ENCODE measurements at places on chromosomes 1 and 21.

DNA sequence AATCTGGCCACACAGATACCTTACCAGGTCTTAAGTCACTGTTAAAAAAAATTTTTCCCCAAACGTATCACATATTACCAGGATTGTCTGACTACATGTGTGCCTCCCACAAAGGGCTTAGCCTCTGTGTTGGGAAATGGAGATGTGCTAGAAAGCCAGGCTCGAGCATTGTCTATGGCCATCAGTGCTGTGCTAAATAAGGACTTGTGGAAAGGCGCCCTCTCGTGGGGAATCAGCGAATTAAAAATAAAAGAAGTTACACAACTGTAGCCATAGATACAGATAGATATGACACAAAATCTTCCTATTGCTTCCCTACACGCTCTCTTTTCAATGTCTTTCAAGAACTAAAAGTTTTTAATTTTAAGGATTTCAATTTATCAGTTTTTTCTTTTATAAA, 47.5 kb upstream of the CRNN start:
- DNase-seq, result peak; percentile 40

- DNase-seq, result no peak
These were observed 1.3 kb downstream of the PAQR7 start for GRCh38 chr1:25874209-25874608.

DNA sequence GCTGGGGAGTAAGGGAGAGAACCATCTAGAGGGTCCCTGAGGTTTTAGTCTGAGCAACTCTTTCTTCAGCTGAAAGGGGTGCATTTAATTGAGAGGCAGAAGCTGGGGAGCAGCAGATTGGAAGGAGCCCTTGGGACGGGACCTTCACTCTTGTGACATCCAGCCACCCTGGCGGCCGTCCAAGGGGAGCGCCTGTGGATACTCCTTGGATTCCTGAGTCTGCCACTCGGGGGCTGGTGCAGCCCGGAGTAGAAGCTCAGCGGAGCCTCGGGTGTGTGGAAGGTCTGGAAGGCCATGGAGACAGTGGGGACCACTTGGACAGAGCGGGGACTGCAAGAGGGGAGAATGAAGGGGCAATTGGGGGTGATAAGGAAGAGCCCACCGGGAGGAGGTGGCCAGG, 68.7 kb downstream of the AJAP1 start:
- no peak for DNase-seq

DNA sequence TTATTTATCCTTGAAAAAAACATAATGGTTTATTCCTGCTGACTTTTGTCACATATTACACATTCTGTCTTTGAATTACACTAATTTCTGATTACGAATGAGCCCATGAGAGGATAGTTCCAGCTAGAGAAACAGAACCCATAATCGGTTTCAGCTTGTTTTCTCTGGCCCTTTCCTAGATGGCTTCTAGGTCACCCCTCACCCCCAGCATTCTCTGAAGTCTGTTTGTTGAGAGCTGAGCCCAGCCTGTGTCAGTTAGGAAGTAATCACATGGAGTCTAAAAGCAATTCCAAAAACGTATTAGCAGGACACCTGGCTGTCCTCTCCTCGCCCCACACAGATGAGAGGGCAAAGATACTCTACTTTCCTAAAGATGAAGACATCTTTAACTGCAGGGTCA, 48.9 kb downstream of the KIAA1614 start:
- DNase-seq, result no peak

- no peak for DNase-seq
These were observed 91.0 kb upstream of the SPATA6 start for GRCh38 chr1:48563021-48563420.

GRCh38 chr1:235253219-235253962, 74.6 kb downstream of the ARID4B start:
- DNase-seq, result peak; percentile 36

DNA sequence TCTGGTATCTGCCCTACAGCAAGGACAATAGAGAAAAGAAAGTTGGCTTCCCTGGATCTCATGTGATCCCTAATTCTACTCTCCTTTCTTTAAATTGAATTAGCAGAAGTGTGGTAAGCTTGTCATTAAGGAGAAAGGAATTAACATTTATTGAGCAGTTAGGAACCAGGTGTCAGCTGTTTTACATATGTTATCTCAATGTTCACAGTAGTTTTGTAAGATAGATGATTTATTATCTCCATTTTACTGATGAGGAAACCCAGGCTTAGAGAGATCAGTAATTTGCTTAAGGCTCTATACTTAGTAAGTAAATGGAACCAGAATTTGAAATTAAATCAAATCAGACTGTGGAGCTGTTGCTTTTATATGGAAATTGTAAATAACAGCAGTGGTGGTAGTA, 8.0 kb downstream of the XPR1 start:
- DNase-seq, result no peak

All from activated T-cell treated with anti-CD3 and anti-CD28 coated beads for 24 hours (primary cell).